Putamen (tissue), 1 donor: ENCODE measurements at places on chromosomes 3 and 15.

DNA sequence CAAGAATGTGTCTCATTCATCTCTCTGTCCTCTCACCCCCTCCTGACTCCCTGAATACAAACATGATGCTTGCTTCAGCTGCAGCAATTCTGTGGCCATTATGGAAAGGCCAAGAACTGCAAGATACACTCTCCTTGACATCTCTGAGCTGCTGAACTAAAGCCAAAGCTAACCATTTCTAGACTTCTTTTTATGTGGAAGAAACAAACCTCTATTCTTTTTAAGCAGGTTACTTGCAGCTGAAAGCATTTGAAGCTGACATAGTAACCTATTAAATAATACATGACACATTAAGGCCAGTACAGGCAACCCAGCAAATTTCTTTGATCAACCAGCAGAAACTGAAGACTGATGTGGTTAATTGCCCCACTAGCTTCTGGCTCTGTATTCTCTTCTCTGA, 17.5 kb downstream of the FHIT start:
- DNase-seq = no peak

- DNase-seq = no peak
Measured at GRCh38 chr3:42690191-42690590, 4.9 kb downstream of the KLHL40 start.

DNA sequence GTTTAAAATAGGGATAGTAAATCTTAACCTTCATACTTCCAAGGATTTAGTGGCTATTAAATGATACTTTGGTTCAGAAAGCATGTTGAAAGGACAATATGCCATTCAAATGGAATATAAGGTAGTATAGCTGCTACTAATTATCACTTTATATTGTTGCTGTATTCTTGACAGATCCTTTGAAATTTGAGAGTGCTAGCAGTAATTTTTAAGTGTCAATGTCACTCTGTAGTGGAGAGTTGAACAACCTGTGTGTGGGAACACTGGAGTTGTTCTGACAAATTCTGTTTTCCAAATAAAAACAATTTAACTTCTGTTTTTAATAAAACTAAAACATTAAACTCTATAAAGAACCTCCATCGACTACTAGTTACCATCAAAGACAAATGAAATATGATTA, 565.7 kb downstream of the FGF12 start:
- no peak for DNase-seq

- DNase-seq = no peak
Measured at GRCh38 chr3:187999821-188000220, 154.1 kb upstream of the LPP start.

DNA sequence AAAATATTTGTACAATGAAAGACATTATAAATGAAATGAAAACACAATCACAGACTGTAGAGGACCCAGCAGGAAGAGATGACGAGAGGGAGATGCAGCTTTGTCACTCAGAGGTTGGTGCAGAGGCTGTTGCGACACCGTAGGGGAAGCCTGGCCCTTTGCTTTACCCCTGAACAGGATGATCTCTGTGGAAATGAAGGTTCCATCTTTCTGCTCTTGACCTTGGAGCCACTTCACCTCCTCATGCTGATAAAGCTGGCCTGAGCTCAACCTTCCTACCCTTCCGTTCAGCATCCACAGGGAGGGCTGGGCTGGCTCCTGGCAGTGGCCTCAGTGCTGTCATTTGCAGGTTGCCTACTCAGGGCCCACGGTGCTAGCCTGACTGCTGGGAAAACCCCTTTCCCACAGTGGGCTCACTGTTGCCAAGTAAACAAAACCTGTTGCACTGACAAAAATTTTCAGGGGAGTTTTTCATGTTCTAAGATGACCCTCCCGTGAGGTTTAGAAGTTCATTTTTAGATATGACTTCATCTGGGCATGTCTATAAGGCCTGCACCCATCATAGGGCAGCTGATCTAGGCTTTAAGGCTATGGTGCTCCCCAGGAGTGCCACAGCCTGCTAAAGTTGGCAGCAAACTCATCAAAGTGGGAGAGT, 3.0 kb upstream of the CD80 start:
- DNase-seq = no peak
